ENCODE measurements at places on chromosomes 2 and 18. TPM values are rescaled to one million over a fixed set of nuclear protein-coding genes. Genes with fewer than 3 reads are reported as not detected.

- DNase-seq: no peak
Measured at GRCh38 chr2:44759823-44760222, 181.7 kb upstream of the SIX3 start.

DNA sequence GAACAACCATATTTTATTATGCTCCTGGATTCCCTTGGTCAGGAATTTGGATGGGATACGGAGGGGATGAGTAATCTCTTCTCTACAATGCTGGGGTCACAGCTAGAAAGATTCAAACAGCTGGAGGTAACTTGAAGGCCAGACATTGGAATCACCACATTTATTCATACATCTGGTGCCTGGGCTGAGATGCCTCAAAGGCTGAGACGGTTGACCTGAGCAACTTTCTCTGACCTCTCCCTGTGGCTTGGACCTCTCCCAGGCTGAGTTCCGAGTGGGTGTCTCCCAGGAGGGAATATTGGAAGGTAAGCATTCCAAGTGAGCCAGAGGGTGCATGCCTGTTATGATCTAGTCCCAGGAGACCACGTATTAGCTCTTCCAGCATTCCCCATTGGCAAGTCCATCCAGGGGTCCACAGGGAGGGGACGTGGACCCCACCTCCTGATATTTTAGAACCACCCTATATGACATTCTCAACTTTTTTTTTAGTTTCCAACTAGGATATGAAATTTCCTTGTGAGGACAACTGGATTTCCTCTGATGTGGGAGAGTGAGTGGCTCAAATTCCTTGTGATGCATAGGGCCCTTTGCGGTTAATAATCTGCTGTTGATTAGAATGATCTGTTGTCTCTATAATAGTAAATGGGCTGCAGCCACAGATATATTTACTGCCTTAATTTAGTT lies 101.8 kb downstream of the MRPS9 start:
- DNase-seq: no peak

- no peak for DNase-seq
Measured at GRCh38 chr2:239339241-239339640, 61.6 kb downstream of the HDAC4 start.

DNA sequence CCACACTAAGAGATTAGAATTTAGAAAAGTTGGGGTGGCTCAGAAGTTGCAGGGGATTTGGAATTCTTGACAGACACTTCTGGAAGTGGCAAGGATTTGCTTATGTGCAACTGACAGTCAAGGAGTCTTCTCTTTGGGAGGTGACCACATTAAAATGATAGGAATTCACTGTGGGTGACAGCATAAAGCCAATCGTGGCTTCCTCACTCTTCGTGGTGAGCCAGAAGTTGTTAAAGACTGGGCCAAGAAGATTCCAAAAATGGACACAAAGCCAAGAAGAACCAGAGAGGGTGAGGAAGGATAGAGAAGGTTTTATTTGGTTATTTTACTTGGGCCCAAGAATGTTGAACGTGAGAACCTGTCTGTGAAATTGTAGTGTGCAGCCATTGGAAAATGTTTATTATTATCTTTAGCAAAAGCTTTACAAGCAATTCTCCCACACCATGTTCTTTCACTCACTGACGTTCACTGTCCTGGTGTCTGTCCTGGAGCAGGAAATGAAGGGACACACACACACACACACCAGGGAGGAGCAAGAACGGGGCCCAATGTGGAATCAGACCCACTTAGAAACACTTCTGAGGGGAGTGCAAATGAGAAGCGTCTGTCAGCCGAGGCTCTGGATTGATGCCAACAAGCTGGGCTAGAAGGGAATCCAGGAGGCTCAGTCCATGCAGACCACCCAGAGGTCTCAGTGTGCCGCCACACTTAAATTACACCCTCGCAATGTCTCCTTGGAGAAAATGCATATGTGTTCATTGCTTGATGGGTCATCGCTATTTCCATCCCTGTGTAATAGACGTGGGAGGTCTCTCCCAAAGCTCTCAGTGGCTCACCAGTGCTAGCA lies 37.2 kb downstream of the STEAP3 start:
- no peak for DNase-seq

DNA sequence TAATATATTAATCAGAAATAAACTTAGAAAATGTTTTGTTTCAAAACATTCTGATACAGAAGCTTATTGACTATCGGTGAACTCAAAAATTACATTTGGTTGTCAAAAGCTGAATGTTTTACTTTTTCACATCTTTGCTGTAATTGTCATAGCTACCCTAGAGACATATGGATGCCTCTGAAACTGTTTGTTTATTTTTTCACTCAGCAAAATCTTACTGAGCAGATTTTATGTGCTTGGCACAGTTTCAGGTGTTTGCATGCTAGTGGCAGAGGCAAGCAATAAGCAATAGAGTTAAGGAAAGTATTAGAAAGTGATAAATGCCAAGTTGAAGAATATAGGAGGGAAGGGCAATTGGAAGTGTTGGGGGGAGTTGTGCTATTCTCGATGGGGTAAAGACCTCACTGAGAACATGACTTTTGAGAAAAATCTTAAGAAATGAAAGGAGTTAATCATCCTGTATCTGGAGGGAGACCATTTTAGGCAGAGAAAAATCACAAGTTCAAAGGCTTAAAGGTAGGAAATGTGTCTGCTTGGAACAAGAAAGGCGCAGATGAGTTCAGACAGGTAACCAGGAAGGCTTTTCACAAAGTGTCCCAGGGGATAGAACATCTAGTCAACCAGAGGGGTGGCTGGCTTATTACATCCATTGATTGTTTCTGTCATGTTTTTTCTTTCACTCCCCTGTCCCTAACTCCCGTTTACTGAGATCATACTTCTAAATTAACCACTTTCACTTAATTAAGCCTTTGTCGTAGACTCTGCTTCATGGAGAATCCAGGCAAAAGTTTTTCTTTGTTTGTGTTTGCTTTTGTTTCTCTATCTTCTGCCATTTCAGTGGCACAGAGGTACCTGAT lies 27.2 kb upstream of the COBLL1 start:
- no peak for DNase-seq

GRCh38 chr18:36074435-36074834 lies 7.1 kb upstream of the RPRD1A start:
- no peak for DNase-seq

GRCh38 chr2:69914950-69915945 lies at the start of gene MXD1:
TSS of gene MXD1 (plus strand) at chr2:69915109. CDS start at chr2:69915331, 222 bp downstream.
- DNase-seq: no peak

DNA sequence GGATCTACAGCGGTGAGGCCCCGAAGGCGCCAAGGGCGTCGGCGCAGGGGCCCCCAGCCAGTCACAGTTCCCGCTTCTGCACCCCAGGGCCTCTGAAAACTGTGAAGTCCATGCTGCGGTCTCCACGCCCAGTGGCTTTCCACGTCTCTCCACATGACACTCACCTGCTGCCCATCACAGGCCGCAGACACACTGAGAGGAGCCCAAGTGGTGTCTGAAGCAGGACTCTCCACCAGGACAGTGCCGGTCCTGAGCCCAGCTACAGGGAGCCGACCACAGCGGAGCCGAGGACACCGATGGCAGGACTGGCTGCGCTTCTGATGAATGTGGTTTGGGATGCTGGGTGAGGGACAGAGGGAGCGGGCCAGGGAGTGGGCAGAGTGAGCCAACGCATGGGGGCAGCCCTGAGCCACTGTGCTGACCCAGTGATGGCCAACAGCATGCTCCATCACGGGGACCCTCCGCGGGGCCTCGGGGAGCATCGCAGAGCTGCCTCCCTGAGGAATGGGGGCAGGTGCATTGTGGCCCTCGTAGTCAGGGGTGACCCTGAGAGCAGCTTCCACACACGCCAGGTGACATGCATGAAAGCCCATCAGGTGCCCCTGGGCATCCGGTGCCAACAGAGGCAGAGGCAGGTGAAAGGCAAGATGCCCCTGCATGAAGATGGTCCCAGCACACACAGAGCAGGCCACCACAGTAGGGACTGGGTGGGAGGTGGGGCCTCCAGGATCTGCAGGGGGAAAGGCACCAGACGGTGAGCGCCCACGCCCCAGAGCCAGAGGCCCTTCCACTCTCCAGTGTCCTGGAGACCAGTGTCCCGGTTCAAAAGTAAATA lies 116.6 kb downstream of the HDAC4 start:
- no peak for DNase-seq

- no peak for DNase-seq
Measured at GRCh38 chr18:3251963-3252277, 4.3 kb downstream of the MYL12A start.

DNA sequence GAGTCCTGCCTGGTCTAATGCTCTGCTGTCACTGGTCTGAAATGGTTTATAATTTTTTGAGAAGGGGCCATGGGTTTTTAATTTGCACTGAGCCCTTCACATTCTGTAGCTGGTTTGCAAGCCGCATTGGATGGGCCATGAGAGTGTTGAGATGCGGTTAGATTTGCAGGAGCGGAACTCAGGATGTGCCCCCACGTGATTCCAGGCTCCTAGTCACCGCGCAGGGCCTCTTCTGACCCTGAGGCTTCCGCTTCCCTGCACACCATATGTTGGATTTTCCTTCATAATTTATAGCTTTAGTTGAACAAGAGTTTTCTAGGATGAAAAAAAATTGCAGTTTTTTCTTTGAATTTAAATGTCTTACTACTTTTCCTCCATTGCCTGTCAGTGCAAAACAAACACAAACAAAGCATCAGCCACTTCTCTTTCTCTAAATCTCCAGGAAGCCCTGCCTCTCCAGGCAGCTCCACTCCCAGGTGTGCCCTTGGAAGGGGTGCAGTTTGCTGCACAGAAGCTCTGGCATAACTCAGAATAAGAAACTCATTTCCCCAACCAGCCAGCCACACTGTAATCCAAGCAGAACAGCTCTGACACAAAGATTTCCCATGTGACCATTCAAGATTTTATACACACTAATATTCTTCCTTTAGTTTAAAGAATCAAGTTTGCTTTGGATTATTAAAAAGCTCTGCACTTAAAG lies 18.4 kb upstream of the TPO start:
- DNase-seq: no peak

GRCh38 chr2:96251721-96252292 lies 14.0 kb downstream of the TMEM127 start:
- DNase-seq: peak; percentile 31

DNA sequence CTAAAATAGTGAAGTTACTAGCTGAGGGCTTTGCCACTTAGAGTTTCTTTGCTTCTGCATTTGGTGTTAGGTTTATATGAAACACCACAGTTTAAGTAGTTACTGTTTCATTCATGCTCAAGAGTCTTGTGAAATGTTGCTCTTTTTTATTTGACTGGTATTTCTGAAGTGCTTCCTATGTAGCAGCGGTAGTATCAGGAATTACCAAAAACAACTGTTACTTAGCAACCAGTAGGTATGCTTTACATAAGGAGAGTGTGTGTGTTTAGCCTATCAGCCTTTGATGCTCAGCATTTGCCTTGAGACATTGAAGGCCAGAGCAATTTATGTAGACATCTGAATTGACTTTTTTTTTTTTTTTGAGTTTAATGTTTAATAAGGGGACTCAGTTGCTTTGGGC lies 3.6 kb downstream of the DIS3L2 start:
- DNase-seq: no peak

DNA sequence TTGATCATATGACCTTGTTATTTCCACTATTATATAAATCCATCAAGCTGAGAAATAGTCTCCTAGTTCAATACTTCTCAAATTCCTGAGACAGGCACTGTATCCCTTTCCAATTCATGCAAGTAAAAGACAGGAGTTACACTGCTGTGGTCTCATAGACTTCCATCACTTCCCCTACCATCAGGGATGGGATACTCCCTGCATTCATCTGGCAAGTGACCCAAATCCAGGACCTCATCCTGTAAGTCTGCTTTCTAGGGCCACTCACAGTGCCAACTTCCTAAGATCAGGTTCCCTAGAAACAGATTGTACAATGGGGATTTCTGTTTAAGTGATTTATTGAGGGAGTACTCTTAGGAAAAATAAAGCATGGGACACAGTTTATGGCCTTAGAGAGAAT lies 424.0 kb upstream of the CDH7 start:
- no peak for DNase-seq

DNA sequence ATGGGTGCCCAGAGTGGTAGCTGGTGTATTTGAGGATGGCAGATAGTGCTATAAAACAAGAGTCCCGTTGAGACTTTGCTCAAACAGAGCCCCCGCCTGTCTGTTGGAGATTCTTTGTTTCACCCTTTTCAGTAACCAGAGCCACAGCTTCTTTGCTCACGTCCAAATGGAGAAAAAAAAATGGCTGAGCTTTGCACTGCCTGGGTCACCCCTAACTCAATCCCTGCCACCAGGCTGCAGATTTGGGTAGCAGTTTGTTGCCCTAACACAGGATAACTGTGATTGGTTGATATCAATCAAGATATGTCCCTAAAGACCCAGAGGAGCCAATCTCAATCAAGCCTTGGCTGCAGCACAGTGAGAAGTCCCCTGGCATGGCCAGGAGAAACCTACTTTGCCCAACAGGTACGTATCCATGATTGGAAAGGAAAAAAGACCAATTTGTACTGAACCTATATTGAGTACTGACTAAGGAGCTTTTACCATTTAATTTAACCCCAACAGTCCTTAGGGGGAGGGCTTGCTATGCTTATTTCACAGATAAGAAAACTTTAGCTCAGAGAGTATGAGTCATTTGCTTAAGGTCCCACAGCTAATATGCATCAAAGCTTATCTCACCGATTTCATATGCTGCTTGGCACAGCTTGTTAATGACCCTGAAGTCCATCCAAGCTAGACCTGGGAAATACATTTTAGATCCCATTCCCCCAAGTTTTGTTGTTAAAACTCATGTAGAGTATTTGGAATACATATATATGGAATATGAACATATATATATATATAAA lies 72.0 kb upstream of the SH3BP4 start:
- no peak for DNase-seq

DNA sequence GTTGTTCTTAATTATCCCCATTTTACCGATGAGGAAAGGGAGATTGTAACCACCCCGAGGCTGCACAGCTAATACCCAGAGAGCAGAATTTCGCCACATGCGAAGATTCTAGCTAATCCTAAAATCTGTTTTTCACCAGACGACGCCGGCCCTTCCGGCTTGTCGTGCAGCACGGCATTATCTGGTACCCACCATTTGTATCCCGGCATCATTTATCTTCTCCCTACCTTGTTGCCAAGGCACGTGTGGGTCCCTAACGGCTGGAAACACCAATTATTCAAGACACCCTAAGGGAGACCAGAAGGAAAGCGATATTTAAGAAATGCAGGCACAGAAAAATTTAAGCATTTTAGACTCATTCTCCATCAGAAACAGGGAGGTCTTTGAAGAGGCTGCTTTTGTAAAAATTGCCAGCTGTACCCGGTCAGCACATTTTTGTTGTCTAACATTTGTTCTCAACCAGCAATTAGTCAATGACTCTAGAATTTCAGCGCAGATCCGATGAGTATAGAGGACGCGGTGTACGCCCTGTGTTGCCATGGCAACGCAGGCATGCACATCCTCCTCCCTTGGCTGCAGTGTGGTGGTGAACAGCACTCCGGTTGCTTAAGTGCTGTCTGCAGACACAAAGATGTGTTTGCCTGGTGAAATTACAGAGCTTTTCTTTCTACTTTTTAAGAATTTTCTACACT lies 111.6 kb downstream of the AGAP1 start:
- DNase-seq: peak; percentile 58

GRCh38 chr2:113895301-113895700 lies 5.4 kb downstream of the ACTR3 start:
- no peak for DNase-seq

GRCh38 chr18:63858456-63858855 lies 29.0 kb upstream of the SERPINB2 start:
- DNase-seq: no peak

The TYMS gene
- 264 TPM for total RNA-seq

The EVA1A gene
- 3.8 TPM for total RNA-seq

The CTLA4 gene
- 1.3 TPM for total RNA-seq

The CDH20 gene
- 0.63 TPM for total RNA-seq

The ZBTB7C gene
- total RNA-seq: 0.45 TPM

The SDC1 gene
- 85.4 TPM for total RNA-seq

The CCDC85A gene
- 0.16 TPM for total RNA-seq

The KCNIP3 gene
- 2.9 TPM for total RNA-seq

Data from neural crest cell (in vitro differentiated cells).